IMR-90 (cell line): ENCODE measurements at places on chromosomes 3 and 15.

DNA sequence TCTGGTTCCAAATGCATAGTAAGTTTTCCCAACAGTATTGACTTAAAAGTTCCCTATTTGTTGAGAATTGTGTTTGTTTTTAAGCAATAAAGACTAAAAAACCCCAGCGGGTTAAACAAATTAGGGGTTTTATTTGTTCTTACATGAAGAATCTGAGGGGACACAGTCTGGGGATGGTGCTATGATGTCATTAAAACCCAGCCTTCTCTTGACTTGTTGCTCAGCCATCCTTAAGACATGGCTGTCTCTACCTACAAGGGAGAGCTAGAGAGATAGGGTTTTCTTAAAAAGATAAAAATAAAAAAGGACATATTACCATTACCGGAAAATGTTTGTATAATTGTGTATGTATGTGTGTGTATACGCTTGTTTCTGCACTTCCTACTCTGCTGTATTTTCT is 11.7 kb upstream of the ARL14 start:
- DNase-seq: no peak

- DNase-seq: no peak
Measured at GRCh38 chr3:99969136-99969535, 145.2 kb downstream of the FILIP1L start.

GRCh38 chr3:11610044-11610671 is 33.6 kb downstream of the VGLL4 start:
- DNase-seq: peak; percentile 65

DNA sequence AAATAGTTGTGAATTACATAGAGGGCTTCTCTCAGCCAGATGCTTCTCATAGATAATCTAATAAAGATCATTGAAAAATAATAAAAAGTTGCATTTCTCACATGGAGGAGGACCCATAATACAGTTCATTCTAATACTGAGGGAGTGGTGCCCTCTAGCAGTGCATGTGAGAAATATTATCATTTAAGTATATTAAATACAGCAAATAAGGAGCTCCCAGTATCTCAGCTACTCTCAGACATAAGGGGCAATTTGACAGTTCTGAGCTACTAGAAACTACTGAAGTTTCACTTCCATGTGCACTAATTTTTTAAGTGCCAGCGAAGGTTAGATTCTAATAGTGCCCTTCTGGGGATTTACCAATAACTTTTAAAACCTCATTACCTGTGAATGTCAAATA is 188.3 kb downstream of the IL5RA start:
- DNase-seq: no peak

GRCh38 chr3:67774676-67775075 is 120.3 kb upstream of the SUCLG2 start:
- DNase-seq: no peak

- DNase-seq: no peak
Measured at GRCh38 chr15:45199136-45199810, 11.5 kb upstream of the SHF start.

- no peak for DNase-seq
Measured at GRCh38 chr3:47515864-47516319, 2.4 kb upstream of the ELP6 start.

DNA sequence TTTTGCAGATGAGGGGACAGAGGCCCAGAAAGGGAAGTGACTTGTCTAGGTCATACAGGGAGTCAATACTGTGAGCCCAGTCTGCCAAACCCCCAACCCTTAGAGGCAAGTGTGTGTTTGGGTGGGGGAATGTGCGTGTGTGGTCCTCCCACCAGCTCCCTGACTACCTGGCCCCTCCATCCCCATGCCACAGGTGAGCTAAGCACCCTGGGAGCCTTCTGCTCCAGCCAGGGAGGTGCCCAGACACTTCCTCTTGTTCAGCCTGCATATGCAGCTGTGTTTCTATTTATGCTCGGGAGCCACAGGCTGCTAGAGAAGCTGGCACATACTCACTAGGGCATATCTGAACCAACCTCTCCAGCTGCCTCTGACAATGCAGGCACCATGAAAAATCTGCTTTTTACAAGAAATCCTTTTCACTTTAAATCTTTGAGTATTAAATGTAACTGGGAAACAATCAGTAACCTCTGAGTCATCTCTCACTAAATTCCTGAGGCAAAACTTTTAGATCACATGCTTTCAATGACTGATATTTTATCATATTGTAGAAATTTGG is 20.7 kb downstream of the TBC1D2B start:
- peak; percentile 45 for DNase-seq

GRCh38 chr3:152281133-152281713 is 12.5 kb downstream of the MBNL1 start:
- no peak for DNase-seq
